ENCODE measurements at places on chromosomes 2 and 18.

DNA sequence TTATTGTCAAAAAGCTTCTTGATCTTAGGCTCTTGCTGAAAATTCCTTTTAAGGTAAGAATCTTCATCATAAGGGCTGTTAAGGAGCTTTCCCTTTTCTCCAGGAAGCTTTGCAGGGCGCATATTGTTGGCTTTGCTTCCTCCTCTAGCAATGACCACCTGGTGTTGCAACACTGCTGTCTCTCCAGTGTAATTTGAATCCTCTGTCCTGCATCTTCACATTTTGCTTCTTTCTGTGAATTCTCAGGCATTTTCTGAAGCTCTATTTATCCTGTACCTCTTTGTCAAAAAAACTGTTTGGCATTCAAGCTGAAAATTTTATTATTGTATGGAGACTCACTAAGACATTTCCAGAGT is 533.1 kb upstream of the CHAC2 start:
- DNase-seq: no peak

GRCh38 chr2:68710756-68711155 is 23.9 kb upstream of the ARHGAP25 start:
- DNase-seq: no peak

DNA sequence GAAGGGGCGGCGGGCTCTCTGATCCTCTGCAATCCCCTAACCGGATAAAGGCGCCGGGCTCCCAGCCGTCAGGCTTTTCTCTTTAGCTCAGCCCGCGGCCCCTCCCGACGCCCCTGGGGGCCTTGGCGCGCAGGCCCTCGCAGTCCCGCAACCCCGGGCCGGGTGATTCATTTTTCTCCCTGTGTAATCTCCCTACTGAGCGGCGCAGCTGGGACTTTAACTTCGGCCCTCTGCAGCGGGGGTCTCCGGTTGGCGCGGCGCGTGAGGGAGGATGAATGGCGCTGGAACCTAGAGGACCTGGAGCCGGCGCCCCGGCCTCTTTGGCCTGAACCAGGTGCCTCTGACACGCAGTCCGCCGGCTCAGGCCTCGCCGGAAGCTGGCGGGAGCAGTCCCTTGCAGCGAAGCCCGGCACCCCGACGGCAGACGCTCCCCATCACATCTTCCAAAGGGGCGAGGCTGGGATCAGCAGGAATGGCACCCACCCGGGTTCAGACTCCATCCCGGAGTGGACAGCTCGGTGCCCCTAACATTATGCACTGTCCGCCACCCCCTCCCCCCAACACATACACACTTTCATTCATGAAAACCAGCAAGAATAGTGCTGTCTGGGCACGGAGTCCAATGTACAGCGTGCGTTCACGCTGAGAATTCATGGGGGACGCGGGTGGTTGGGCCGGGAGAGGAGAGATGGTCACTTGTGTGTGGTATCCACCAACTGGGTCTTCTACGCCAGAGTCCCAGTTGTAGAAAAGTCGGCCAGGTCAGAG is 1.2 kb downstream of the CNGA3 start:
- DNase-seq: no peak

- no peak for DNase-seq
Measured at GRCh38 chr2:34549710-34550345, 950.7 kb upstream of the FAM98A start.

- no peak for DNase-seq
Measured at GRCh38 chr2:48753228-48753627, 2.3 kb downstream of the LHCGR start.

DNA sequence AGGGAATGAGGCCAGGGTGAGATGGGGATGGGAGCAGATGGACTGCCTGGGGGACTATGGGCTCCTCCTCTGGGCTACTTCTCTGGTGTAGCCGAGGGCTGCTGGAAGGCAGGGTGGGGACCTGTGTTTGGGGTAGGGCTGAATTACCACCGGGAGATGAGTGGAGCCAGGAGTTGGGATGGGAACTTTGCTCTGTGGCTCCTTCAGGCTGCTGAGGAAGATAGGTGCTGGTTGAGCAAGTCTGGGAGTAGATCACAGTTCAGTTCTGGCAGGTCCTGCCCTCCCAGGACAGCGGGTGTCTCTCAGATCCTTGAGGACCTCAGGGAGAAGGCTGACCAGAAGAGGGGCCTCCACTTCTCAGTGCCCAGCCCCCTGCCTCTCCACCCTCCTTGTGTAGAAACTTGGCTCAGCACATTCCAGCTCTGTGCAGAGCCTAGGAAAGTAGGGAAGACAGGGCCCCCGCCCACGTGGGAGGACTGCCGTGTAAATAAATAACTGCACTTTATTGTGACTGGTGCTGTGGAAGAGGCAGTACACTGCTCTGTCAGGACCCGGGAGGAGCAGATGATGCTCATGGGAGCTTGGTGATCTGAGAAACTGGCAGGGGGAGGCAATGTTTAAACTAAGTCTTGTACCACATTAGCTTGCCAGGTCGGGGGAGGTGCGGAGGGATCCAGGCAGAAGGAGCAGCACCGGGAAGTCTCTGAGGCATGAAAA is 15.3 kb downstream of the TET3 start:
- no peak for DNase-seq

GRCh38 chr2:8509621-8510020 is 172.2 kb upstream of the ID2 start:
- no peak for DNase-seq

DNA sequence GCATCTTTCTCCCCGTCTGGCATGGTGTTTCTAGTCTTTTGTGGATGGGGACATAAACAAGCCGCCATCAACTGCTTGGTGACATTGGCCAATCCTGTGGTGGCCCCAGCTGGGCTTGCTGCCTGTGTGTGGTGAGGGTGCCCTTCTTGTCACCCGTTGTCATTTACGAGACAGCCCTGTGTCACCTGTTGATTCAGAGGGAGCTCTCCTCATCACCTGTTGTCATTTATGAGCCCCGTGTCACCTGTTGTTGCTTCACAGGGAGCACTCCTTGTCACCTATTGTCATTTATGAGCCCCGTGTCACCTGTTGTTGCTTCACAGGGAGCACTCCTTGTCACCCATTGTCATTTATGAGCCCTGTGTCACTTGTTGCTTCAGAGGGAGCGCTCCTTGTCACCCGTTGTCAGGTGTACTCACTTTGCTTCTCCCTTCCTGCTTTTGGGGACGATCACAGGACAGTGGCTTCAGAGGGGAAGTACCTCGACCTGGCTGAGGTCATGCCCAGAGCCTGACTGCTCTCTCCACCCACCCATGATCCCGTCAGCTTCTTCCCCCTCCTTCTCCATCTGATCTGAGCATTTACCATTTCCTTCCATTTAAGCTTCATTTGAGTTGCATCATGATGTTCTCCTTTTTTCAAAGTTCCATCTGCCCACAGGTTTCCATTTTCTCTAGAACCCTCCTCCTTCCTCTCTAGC is 29.1 kb downstream of the HPCAL1 start:
- no peak for DNase-seq

GRCh38 chr2:161164161-161164560 is 3.9 kb downstream of the TANK start:
- no peak for DNase-seq

DNA sequence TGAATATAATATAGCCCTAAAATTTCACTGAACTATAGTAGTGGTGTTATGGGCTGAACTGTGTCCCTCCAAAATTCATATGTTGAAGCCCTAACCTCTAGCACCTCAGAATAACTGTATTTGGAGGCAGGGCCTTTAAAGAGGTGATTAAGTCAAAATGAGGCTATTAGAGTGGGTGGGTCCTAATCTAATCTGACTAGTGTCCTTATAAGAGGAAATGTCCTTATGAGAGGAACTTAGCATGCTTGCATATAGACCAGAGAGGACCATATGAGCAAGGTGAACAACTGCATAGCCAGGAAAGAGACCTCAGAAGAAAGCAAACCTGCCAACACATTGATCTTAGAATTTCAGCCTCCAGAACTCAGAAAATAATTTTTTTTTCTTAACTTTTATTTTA is 238.4 kb downstream of the ZEB2 start:
- no peak for DNase-seq

- no peak for DNase-seq
Measured at GRCh38 chr2:100411841-100412292, 5.6 kb downstream of the CHST10 start.

DNA sequence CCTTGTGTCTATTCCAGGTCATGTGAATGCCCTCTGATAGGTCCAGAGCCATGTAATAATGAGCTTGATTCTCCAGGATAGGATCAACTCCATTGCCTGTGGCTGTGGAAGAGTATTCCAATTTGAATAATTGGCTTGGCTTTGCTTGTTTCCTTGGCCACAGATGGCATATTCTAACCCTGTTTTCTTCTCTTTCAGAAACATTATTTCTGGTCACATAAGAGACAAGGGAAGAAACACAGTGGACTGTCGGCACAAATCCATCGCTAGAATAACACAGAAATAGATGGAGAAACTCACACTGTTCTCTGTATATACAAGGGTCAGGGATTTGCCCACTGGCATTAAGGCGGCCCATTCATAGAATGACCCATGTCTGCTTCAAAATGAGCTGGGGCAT is 278.4 kb upstream of the CCDC68 start:
- DNase-seq: no peak

GRCh38 chr2:109226622-109227021 is 97.6 kb downstream of the SH3RF3 start:
- DNase-seq: no peak

DNA sequence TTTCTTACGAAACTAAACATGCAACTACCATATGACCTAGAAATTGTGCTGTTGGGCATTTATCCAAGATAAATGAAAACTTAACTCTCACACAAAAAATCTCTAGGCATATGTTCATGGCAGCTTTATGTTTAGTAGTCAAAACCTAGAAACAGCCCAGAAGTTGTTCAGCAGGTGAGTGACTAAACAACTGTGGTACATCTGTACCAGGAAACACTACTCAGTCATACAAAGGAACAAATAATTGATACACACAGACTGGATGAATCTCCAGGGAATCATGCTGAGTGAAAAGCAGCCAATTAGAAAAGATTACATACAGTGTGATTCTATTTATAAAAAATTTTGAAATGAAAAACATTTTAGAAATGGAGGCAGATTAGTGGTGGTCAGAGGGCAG is 29.3 kb downstream of the DYNC2LI1 start:
- no peak for DNase-seq

GRCh38 chr18:76557026-76557575 is 62.1 kb upstream of the ZNF516 start:
- DNase-seq: no peak

GRCh38 chr18:2657788-2658458 is 2.4 kb downstream of the SMCHD1 start:
- DNase-seq: no peak

- no peak for DNase-seq
Measured at GRCh38 chr2:120617055-120617454, 118.6 kb upstream of the GLI2 start.

GRCh38 chr2:10810202-10811161 is 2.1 kb downstream of the PDIA6 start:
- no peak for DNase-seq

DNA sequence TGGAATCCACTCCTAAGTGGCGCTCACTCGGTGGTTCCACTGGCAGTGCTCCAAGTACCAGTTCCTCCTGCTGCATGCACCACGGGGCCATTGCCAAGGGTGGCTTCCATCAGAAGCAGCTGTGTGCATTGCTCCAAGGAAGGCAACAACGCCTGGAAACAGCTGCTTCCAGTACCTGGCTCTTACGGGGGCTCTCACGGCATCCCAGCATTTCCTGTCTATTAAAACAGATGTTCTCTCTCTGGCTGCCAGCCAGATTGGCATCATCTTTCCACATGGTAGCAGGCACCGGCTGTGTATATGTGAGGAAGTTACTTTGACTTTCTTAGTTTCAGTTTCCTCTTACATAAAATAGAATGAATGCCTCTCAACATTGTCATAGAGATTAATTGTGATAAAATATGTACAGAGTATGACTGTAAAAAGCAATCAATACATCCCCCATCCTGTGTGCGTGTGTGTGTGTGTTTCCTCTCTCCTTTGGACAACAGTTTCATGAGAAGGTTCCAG is 84.9 kb downstream of the CMPK2 start:
- no peak for DNase-seq

- no peak for DNase-seq
Measured at GRCh38 chr18:76668546-76668945, 153.8 kb upstream of the ZNF236 start.

GRCh38 chr2:38892819-38893218 is 3.1 kb downstream of the ARHGEF33 start:
- no peak for DNase-seq

DNA sequence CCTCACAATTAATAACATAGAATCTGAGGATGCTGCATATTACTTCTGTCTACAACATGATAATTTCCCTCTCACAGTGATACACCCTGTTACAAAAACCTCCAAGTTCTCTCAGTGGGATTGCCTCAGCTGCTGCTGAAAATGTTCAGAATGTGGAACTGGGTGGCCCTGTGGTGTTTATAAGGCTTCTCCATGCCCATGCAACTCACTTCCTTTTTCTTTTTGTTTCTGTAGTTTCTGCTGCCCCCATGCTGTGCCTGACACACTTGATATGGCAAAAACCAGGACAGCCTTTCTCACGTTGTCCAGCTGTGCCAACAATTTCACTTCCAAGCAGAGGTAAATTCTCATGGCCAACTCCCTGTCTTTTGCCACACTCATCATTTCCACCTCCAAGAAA is 206.2 kb downstream of the RPIA start:
- no peak for DNase-seq

DNA sequence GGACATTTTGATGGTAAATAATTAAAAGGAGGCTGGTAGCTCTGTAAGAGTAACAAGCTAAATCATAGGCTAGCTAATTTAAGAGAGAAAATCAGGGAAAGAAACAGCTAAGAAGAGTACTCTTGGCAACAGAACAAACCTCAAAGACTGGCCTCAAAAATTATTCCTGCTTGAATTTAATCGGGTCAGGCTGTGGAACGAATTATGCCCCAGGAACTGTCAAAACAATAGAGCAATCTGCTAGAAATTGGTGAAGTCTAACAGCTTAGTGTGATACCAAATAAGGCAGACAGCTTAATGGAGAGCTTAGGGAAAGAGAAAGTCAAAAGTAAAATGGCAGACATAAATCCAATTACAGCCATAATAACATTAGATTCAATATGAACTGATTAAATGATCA is 215.7 kb downstream of the MREG start:
- no peak for DNase-seq

GRCh38 chr18:51028201-51028805 is 1.7 kb upstream of the SMAD4 start:
- no peak for DNase-seq

GRCh38 chr2:67463810-67464209 is 66.7 kb downstream of the ETAA1 start:
- DNase-seq: no peak

DNA sequence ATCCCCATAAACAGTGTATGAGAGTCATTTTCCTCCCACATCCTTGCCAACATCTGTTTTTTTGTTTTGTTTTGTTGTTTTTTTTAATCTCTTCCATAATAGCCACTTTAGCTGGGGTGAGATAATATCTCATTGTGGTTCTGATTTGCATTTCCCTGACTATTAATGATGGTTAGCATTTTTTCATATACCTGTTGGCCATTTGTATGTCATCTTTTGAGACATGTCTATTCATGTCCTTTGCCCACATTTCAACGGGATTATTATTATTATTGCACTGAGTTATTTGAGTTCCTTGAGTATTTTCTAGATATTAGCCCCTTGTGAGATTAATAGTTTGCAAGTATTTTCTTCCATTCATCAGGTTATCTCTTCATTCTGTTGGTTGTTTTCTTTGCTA is 223.3 kb downstream of the LPIN1 start:
- DNase-seq: no peak

GRCh38 chr18:11807233-11807632 is 44.0 kb upstream of the CHMP1B start:
- no peak for DNase-seq
